ENCODE measurements at places on chromosomes 1 and 21.

- DNase-seq = no peak
These were observed 1.5 kb downstream of the F13B start for GRCh38 chr1:197065559-197065958.

- no peak for DNase-seq
These were observed 54.5 kb downstream of the COL6A1 start for GRCh38 chr21:46035809-46036695.

GRCh38 chr1:169119405-169119804 lies 12.9 kb downstream of the ATP1B1 start:
- no peak for DNase-seq

DNA sequence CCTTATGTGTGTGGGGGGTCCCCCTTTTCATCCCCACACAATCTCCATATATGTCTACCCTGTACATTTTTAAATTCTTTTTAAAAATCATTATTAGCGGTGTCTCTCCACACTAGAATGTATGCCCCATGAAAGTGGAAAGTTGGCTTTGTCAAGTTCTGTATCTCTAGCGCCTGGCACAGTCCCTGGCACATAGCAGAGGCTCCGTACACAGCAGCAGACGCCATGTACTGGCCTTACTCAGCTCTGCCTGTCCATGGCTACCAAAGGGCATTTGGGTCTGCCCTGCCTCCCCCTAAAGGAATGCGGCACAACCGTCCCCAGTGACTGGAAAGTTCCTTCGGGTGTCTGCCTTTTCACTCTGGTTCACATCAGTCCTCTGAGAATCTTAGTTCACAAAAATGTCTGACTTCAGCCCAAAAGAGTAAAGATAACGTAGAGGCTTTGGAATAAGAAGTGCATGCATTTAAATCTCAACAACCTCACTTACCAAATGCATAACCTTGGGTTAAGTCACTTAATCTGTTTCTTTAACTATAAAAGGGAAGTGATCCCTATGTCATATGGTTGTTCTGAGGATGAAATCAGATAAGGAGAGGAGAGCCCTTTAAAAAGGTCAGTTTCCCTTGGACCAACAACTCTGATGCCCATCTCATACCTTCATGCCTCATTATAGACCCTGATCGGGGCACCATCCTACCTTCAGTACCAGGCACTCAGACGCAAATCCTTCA lies 61.1 kb downstream of the CD46 start:
- no peak for DNase-seq

DNA sequence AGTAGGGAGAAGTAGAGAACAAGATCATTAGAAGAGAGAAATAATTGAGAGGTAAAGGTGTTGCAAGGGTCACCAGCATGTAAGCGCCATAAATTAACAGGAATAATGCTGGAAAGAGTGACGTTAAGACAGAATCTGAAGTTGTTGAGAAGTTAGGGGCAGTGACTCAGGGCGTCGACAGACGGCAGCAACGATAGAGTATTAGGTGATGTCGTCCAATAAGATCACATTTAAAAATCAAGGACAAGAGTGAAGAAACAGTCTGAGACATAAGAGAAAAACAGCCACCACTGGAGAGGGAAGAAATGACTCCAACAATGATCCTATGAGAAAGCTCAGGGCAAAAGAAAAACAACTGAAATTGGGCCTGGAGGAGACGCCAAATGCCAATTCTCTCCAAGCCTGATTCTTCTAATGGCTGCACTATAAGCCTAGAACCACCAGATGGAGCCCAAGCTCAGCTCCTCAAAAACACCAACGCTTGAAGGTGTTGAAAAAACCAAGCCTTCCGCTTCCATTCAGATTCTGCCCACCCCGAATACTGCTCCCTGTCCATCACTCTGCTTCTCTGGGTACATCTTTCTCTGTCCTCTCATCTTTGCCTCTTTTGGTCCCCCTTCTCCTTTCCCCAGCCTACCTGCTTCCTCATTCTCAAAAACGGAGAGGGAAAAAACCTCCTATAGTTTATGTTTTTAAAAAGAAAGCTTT lies 70.0 kb downstream of the LUZP1 start:
- peak; percentile 65 for DNase-seq

GRCh38 chr1:92820024-92820423 lies 11.8 kb upstream of the RPL5 start:
- no peak for DNase-seq

DNA sequence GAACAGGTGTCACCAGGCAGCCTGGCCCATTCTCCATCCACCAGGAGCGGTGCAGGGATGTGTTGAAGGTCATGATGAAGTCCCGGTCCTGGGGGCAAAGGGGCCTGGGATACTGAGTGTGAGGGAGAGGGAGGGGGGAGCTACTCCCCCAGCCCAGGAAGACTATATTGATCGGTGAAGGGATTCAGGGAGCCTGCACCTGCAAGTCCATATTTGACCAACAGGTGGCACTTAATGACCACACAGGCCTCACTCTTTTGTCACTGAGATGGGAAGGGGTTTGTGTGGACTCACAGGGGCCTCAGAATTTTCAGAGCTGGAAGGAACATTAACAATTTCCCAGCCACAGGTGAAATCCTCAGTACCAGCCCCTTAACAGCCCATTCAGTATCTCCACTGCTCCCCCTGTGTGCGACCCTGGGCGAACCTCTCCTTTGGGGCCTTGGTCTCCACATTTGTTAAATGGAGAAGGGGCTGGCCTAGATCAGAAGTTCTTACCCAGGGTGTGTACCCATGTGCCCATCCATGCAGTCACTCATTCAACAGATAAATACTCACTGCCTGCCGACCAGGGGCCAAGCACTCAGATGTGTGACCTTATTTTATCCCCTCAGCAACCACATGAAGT lies 55.6 kb downstream of the NKAIN1 start:
- DNase-seq = peak; percentile 56

DNA sequence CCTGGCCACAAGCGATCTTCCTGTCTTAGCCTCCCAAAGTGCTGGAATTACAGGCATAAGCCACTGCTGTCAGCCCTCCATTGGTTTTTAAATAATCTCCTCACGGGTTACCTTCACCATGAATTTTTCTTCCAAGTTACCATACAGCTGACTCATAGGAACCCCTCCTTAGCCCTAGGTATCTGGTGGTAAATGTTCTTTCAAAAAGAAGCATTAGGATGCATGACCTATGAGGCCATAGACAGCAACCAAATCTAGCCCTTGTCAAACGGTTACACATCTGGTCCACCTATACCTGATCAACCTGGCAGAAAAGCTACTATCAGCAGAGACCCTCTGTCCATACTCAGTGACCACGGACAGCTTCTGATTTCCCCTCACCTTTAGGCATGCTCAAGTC lies 12.7 kb upstream of the DEGS1 start:
- no peak for DNase-seq

DNA sequence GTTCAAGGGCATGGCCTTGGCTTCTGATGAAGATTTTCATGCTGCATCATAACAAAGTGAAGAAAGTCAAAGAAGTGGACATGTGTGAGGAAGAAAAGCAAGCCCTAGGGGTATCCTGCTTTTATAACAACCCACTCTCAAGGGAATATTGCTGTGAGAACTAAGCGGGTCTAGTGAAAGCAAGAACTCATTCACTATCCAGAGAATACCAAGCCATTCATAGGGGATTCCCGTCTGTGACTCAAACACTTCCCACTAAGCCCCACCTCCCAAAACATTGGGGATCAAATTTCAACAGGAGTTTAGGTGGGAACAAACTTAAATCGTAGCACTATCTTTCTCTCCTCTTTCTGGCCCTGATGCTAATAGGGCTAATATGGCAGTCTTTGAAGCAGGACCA lies 98.5 kb upstream of the CTTNBP2NL start:
- no peak for DNase-seq

Data from activated CD4-positive, alpha-beta T cell treated with anti-CD3 and anti-CD28 coated beads, Interleukin-2, Interleukin-4, amounts not matched to agents 100 ng/mL and 50 ng/mL, durations not matched to agents 16 hours and 8 hours (primary cell).